ENCODE measurements at places on chromosomes 1 and 21. TPM values are rescaled to one million over a fixed set of nuclear protein-coding genes. Genes with fewer than 3 reads are reported as not detected.
A peak's percentile ranks its signal among the peaks of the same experiment; 100 is the strongest.

The MAN1C1 gene
- 18.6 TPM for total RNA-seq

The REG4 gene
- total RNA-seq = not detected

The UBIAD1 gene
- total RNA-seq = 8.7 TPM

The EXOSC10 gene
- total RNA-seq = 96.1 TPM

The VWA1 gene
- 142 TPM for total RNA-seq

The TMIGD3 gene
- 0.59 TPM for total RNA-seq

The AKIRIN1 gene
- 45.3 TPM for total RNA-seq

The CRNN gene
- total RNA-seq = not detected

DNA sequence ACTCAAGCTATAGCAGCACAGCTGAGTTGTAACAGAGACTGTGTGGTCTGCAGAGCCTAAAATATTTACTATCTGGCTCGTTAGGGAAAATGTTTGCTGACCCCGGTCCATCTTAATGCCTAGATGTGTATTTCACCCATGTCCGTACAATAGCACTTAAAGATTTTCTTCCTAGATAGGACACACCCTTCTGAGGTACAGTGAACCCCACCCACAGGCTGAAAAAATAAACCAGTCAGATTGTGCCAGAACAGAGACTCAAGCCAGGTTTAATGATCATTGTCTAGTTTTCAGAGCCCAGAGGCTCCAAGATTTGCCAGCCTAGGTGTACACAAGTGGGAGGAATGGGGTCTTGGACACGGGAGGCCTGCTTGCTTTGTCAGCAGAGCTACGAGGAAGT is 5.6 kb downstream of the AMIGO1 start:
- no peak for DNase-seq

GRCh38 chr1:226993814-226994585 is 53.9 kb downstream of the COQ8A start:
- H3K27me3 ChIP-seq = no peaks in the 10 kb centered on the region
- no peak for DNase-seq
- peak overlapping the region; percentile 84 for H3K27ac ChIP-seq
- H3K4me1 ChIP-seq = no peaks in the 10 kb centered on the region

DNA sequence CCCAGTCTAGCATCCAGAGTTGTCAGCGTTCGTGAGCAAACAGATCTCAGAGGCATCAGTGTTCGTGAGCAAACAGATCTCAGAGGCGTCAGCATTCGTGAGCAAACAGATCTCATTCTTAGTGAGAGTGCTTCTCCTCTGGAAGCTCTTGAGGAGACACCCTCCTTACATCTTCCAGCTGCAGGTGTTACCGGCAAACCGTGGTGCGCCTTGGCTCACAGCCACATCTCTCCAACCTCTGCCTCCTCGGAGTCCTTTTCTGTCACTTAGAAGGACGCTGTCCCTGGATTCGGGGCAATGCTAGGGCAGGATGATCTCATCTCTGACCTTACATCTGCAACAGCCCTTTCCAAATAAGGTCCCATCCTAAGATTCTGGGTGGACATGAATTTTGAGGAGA is 14.6 kb upstream of the UMODL1 start:
- H3K27me3 ChIP-seq = no peaks in the 10 kb centered on the region
- DNase-seq = no peak
- H3K4me1 ChIP-seq = peaks cover 19% of the 10 kb centered on the region
- no peaks in the 10 kb centered on the region for H3K36me3 ChIP-seq

DNA sequence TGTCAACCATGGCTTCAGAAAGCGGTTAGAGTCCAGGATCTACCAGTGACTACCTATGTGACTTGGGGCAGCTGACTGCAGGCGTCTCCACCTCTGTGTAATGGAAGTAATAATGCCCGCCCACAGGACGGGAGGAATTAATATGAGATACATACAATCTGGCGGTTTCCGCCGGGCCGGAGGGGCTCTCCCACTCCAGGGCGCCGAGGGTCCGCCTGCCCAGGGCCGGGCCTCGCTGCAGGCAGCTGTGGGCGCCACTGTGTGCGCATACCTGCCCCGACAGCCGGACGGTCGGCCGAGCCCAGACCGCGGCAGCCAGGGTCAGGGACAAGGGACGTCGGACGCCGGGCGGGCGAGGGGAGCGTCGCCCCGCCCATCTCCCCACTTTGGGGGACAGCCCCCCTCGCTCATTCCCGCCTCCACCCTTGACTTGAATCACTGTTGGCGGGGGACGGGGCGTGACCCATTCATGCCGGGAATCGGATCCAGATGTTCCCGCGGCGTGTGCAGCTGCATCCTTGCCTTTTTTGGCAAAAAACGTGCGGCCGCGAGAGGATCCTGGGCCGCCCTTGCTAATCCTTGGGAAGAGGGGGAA is 6.0 kb upstream of the SF3A3 start:
- H3K27ac ChIP-seq = peak overlapping the region; percentile 73
- H3K27me3 ChIP-seq = no peaks in the 10 kb centered on the region
- H3K36me3 ChIP-seq = no peaks in the 10 kb centered on the region
- peak; percentile 73 for DNase-seq
- peak overlapping the region; percentile 54 for H3K4me3 ChIP-seq

- H3K36me3 ChIP-seq = no peaks in the 10 kb centered on the region
- no peak overlapping the region for H3K4me3 ChIP-seq
- H3K4me1 ChIP-seq = no peaks in the 10 kb centered on the region
- no peaks in the 10 kb centered on the region for H3K27me3 ChIP-seq
- H3K27ac ChIP-seq = peak overlapping the region; percentile 5
- no peak for DNase-seq
These were observed 32.8 kb downstream of the ABCG1 start for GRCh38 chr21:42251654-42252324.

DNA sequence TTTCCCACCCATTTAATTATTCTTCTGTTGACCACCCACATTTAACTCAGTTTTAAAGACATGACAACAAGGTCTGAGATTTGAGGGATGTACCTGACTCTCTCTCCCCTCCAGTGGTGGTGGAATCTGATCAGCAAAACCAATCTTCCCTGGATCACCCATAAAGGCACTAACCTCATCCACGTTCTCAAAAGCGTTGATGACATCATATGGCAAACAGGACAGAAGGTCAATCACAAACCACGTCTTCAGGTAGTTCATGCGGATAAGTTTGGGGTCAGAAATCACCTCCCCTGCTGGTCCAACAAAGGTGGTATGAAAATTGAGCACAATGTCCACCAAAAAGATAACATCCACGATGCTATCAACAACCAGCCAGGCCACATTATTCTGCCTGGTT is 115.3 kb downstream of the KCNH1 start:
- H3K4me1 ChIP-seq = no peaks in the 10 kb centered on the region
- no peak overlapping the region for H3K27ac ChIP-seq
- no peaks in the 10 kb centered on the region for H3K36me3 ChIP-seq
- no peak for DNase-seq
- no peaks in the 10 kb centered on the region for H3K27me3 ChIP-seq

DNA sequence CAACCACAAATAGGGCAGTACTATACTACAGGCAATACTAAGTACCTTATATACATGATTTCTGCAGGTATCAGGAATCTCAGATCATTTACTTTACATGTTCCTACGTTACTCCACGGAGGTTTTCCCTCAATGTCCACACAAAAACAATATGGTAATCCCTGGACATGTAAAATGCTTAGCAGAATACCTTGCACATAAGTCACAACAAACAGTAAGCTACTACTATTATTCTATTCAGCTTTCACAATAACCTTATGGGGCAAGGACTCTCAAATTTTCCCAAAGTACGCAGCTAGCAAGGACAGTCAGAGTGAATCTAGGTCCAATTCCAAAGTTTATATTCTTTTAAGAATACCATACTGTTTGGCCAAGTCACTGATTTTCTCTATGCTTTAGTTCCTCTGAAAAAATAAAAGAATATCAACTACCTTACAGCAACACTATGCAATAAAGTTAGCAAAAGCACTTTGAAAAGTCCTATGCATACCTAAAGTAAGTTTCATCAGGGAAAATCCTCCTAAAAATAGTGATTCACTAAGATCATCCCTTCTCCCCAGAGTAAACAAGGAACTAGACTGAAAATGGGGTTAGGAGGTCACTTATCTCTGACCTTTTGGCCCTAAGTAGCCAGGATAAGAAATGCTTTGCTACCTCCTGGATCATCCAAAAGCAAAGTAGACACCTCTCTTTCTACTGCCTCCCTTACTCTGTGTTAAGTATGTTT is 67.4 kb downstream of the LUZP1 start:
- DNase-seq = no peak
- H3K27me3 ChIP-seq = no peaks in the 10 kb centered on the region
- no peaks in the 10 kb centered on the region for H3K4me1 ChIP-seq
- no peaks in the 10 kb centered on the region for H3K36me3 ChIP-seq
- H3K27ac ChIP-seq = peak overlapping the region; percentile 75

DNA sequence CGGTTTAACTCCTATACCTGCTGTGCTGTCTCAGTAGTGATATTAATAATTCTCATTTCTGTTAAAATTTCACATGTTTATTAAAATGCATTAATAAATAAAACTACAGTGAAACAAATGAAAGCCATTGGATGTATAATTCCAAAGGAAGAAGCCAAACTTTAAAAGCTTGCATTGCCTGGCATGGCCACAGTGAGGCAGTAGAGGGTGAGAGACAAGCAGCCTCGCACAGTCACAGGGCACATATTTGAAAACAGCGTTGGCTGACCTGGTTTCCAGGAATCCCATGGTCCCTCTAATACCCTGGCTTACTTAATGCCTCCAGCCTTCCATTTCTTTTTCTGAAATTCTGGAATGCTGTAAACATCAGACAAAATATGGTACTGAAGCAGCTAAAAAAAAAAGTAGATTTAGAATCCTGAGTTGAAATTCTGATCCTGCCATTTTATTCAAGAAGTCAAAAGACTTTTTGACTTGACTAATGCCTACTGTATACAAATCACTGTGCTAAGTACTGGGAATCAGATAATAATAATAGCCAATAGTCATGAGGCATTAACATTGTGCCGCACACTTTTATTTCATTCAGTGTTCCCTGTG is 6.7 kb upstream of the RNASEL start:
- DNase-seq = no peak

GRCh38 chr1:164969253-164969652 is 387.3 kb downstream of the LMX1A start:
- H3K4me1 ChIP-seq = no peaks in the 10 kb centered on the region
- no peak for DNase-seq
- no peaks in the 10 kb centered on the region for H3K36me3 ChIP-seq
- no peak overlapping the region for H3K27ac ChIP-seq
- H3K27me3 ChIP-seq = no peaks in the 10 kb centered on the region

- no peak for DNase-seq
- peaks cover 31% of the 10 kb centered on the region for H3K4me1 ChIP-seq
- peak within 1 kb of the TSS; percentile 15 for H3K27ac ChIP-seq
These were observed at the start of gene KIF26B for GRCh38 chr1:245154429-245155271. TSS of gene KIF26B (plus strand) at chr1:245154985. CDS start at chr1:245155425, 440 bp downstream.

DNA sequence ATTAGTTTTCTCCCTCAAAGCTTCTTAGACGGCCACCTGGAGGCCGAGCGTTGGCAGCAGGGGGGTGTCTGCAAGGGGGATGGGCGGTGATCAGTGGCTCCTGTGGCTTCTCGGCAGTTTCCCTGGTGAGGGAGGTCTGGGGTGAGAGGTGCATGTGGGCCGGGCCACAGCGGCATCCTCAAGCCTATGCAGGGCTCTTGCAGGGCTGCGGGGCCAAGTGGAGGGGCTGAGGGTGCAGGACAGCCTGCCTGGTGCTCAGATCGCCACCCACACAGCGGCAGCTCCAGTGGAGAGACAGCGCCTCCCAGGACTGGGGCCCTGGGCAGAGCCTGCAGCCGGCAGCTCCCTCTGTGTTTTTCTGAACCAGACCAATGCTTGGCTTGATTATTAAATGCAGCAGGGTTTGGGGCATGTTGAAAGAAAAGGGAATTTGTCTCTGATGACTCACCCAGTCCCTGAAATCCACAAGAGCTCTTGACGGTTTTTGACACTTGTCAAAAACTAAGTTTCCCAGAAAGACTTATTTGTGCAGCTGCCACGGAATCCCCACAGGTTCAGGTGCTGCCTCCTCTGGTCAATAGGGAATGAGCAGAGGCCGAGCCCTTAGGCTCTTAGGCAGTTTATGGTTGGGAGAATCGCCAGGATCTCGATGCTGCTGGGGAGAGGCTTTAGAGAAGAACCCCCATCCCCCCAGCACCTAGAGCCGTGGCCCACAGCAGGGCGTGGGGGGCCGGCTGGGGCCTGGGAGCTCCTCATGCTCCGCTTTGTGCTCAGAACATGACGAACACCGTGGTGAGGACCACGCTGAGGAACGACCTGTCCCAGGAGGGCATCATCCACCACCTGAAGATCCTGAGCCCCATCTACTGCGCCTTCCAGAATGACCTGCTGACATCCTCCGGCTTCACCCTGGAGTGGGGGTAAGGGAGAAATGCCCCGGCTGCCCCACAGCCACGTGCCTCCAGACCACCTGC is 54.7 kb downstream of the UMODL1 start:
- no peak overlapping the region for H3K4me3 ChIP-seq
- H3K36me3 ChIP-seq = no peaks in the 10 kb centered on the region
- DNase-seq = no peak
- H3K27me3 ChIP-seq = no peaks in the 10 kb centered on the region
- no peak overlapping the region for H3K27ac ChIP-seq

DNA sequence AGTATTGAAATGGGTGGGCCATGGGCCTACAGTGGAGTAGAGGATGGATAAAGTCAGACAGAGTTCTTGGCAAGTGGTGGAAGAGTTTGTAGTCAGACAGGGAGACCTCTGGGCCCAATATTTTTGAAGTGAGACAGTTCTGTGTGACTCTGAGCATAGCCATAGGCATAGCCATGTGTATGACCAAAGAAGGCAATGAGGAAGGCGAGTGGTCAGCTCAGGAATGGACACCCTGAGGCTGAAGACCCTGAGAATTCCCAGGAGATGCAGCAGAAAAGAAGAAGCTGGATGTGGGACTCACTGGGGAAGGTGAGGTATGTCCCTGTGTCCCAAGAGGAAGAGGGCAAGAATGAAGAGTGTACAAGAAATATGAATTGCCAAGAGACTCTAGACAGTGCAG is 210.6 kb upstream of the IRF2BP2 start:
- H3K27ac ChIP-seq = no peak overlapping the region
- DNase-seq = no peak
- H3K27me3 ChIP-seq = no peaks in the 10 kb centered on the region
- no peaks in the 10 kb centered on the region for H3K4me1 ChIP-seq
- H3K4me3 ChIP-seq = no peak overlapping the region

- no peak overlapping the region for H3K4me3 ChIP-seq
- H3K4me1 ChIP-seq = no peaks in the 10 kb centered on the region
- H3K36me3 ChIP-seq = no peaks in the 10 kb centered on the region
- H3K27ac ChIP-seq = no peak overlapping the region
- H3K27me3 ChIP-seq = no peaks in the 10 kb centered on the region
These were observed 92.0 kb downstream of the DIRAS3 start for GRCh38 chr1:67958472-67958871.

DNA sequence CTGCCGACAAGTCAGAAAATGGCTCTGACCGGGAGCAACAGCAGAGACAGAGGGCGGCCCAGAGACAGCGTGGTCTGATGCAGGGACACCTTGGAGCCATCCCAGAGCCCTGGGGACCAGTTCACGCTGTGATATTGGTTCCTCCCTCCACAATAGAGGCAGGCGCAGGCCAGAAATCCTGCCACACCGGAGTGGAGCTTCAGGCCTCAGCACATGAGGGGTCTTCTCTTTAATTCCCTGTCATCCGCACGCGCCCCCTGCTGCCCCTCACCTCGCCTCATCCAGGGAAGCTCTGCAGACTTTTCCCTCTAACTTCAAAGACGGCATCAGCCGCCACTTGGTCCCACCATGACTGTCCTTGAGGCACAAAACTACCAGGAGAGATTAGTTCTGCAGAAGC is 75.5 kb upstream of the ANGPTL1 start:
- DNase-seq = no peak
- no peak overlapping the region for H3K27ac ChIP-seq
- no peak overlapping the region for H3K4me3 ChIP-seq
- no peaks in the 10 kb centered on the region for H3K27me3 ChIP-seq
